Naive thymus-derived CD4-positive, alpha-beta T cell (primary cell): ENCODE measurements at places on chromosomes 7 and 10. TPM values are rescaled to one million over a fixed set of nuclear protein-coding genes. Genes with fewer than 3 reads are reported as not detected.

The OR2A42 gene
- not detected for total RNA-seq

The PIK3CG gene
- total RNA-seq, result 29.7 TPM

The SLC39A12 gene
- total RNA-seq, result not detected in 2 replicates

DNA sequence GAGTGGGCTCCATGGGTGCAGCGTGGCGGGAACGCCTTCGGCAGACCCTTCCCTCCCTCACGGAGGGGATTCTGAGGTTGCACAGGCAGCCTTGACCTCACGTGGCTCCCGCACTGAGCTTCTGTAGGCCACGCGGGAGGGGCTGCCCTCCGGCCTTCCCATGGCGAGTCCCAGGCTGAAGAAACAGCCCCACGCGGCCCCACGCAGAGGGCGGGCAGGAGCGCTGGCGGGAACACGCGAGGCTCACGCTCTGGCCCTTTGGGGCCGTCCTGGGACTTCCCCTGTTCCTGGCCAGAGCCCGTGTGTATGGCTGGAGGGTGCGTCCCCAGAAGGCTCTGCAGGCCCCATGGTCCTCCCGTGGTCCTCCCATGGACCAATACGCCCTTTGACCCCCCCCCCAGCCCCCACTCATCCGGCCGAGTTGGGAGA lies 21.7 kb upstream of the NKX6-2 start:
- DNase-seq, result no peak

DNA sequence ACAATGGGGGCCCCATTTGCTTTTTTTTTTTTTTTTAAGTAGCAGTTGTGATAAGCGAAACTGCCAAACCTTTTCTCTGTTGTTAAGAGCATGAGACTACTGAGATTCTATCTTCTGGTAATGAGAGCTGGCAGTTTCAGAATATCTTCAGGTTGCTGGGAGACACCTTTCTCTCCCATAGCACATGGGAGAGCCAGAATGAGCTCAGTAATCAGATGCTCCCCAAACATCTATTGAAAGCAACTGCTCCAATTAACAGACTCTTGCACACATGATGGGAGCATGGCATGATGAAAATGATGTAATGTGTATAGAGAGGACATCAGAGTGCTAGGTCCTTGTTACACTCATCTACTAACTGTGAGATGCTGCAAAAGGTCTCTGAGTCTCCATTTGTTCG lies 18.8 kb downstream of the MYO3A start:
- DNase-seq, result no peak

DNA sequence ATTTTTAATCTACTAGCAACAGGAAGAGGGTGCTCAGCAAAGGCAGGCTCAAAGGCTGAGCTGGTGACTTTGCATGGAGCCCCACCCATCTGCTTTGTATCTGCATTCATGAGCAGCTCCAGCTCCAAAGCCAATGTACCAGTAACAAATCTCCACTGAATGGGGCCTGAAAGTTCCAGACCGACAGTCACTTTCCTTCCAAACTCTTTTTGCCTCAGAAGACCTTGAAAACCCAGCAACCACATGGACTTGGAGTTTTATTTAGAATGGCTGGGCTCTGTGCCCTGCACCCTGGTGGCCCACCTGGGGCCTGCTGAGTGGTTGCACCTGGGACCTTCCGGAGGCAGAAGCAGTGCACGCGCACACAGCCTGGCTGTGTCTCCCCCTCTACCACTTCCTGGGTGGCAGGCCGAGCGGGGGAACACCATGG lies 195.0 kb upstream of the PLXNA4 start:
- peak; percentile 59 for DNase-seq
